ENCODE measurements at places on chromosomes 6 and 20.
A peak's percentile ranks its signal among the peaks of the same experiment; 100 is the strongest.

- no peak for DNase-seq
Measured at GRCh38 chr6:167949121-167949684, 48.3 kb upstream of the KIF25 start.

- no peak for DNase-seq
Measured at GRCh38 chr6:161256407-161256806, 17.5 kb downstream of the AGPAT4 start.

GRCh38 chr20:35773154-35773751 is 1.4 kb downstream of the PHF20 start:
- DNase-seq, result no peak

DNA sequence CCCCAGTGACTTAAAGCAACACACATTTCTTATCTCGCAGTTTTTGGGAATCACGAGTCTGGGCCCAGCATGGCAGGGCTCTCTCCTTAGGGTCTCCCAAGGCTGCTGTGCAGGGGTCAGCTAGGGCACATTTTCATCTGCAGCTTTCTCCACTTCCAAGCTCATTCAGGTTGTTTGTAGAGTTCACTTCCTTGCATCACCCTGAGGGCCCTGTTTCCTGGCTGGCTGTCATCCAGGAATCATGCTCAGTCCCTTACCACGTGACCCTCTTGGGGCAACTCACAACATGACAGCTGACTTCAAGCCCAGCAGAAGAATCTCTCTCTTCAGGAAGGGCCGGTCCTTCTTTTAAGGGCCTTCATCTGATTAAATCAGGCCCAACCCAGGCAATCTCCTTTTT is 21.3 kb downstream of the SNAP25 start:
- peak; percentile 22 for DNase-seq

DNA sequence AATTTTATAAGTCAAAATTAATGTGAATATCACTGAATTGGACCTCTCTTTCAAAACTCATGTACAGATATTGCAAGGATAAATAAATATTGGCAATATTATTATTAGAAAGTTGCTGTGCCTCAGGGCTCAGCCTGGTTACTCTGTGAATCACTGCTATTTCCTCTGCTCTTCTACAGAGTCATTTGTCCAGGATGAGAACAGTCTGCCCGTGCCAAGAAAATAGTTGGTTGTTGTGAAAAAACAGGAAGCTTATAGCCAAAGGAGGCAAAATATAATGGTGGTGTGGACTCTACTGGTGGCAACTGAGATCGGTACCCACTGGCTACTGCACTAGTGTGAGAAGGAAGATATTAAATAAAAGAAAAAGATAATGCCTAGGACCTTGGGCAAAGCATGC is 93.6 kb downstream of the RIMS1 start:
- no peak for DNase-seq
